Mesenchymal stem cell (in vitro differentiated cells and primary cell): ENCODE measurements at places on chromosomes 7 and 10.

DNA sequence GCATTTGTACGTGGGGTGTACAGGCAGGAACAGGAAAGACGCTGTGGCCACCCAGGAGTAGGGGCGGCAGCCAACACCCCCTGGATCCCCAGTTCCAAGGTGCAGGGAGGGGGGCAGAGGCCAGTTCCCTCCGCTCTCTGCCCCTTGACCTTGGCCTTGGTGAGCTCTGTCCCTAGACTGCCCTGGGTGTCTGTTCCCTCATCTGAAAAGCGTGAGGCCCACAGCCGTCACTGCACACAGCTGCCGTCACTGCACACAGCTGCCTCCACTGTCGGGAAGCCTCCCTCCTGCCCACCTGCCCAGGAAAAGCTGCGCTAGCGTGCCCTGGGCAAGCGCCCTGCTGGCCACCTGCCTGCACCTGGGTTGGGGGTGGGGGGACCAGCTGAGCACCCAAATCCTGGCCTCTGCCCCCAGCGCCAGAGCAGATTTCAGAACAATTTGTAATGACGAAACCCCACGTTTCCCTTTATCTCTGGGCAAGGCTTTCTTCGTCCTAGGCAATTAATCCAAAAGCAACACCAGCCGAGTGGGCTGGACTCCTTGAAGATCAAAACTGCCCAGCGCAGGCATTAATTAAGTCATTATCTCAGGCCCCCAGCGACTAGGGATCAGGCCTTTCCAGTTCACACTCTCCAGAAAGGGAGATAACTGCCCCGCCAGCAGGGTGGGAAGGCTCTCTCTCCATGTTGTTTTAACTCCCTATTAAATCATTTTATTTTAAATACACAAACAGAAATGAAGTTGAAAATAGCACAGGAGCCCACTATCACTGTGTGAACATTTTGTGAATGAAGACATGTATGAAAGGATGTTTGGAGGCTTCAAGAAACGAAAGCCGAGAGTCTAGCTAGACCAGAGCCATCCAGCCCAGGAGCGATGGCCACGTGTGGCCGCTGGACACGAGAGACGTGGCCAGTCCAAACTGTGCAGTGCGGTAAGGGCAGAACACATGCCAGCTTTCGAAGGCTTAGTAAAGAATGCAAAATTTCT lies 4.0 kb upstream of the PDGFA start:
- DNase-seq, result no peak

GRCh38 chr10:131269776-131270460 lies 41.6 kb downstream of the TCERG1L start:
- no peak for DNase-seq

DNA sequence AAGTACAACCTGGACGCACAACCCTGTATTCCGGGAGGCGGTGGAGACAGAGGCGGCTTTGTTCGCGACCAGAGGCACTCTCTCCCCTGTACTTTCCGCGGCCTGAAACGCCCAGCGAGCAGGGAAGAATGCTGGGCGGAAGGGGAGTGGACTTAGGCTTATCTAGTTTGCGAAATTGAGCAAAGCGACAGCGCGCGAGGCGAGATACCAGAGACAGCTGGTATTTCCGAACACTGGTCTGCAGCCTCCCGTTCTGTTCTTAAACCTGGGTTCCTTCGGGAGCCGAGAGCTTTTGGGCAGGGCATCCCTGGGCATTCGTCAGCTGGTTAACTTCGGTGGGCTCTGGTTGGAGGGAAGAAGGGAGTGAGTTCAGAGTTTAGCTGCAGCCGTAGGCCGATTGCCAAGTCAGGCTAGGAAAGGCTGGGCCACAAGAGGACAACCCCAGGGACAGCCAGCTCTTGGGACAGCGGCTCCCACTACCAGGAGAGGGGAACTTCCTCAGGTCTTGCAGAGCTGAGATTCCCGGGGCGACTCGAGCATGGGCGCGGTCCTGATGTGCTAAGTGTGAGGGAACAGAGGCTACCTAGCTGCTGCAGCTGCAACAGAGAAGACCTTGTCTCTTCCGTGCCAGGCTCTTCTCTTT lies 3.9 kb downstream of the HMX3 start:
- peak; percentile 25 for DNase-seq

GRCh38 chr7:40133561-40134427 lies 628 bp downstream of the MPLKIP start:
- DNase-seq, result peak; percentile 44

DNA sequence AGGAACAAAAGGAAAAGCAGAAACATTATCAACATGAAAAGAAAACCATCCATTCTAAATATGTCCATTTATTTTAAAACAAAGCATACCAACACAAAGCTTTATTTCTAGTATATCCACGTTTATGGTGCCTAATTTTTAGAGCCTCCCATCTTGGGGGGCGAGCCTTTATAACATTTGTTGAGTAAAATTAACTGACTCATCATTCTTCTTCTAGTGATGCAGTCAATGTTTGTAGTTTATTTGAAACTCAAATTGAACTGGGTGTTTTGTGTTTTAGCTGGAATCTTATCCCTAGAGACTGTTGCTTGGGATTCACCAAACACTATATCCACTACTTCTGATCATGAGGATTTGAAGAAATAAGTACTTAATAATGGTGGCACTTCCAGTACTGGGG lies 366.4 kb upstream of the NPVF start:
- DNase-seq, result no peak

- DNase-seq, result no peak
These were observed 34.6 kb upstream of the GLCCI1 start for GRCh38 chr7:7933915-7934526.

GRCh38 chr10:122669842-122670241 lies 29.8 kb downstream of the C10orf120 start:
- no peak for DNase-seq

- DNase-seq, result no peak
These were observed 109.9 kb downstream of the PLXNA4 start for GRCh38 chr7:132466367-132466766.

DNA sequence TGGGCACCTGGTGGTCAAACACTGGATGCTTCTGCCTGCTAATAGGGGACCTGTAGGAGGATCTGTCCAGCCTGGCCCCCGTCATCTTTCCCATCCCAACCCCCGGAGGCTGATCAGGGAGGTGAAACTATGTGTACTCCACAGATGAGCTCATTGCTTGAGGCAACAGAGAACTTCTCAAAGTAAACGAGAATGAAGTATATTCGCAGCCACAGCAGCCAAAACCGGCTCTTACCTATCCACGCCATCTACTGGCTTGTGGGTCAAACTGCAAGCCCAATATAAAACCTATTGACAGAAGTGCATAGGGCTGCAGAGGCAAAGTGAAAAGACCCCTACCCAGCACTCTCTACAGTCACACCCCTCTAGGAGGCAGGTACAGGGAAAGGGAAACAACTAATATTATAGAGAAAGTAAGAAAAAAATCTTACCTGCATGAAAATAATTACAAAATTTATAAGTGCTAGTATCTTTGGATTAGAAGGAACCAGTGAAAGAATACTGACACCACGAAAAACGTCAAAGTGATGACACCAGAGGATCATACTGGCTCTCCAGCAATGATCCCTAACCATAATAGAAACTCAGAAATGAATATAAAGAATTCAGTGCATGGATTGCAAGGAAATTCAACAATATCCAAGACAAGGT lies 973.5 kb downstream of the ANKRD7 start:
- DNase-seq, result peak; percentile 73

- peak; percentile 88 for DNase-seq
These were observed 1438.5 kb upstream of the CELF2 start for GRCh38 chr10:9579110-9579705.

DNA sequence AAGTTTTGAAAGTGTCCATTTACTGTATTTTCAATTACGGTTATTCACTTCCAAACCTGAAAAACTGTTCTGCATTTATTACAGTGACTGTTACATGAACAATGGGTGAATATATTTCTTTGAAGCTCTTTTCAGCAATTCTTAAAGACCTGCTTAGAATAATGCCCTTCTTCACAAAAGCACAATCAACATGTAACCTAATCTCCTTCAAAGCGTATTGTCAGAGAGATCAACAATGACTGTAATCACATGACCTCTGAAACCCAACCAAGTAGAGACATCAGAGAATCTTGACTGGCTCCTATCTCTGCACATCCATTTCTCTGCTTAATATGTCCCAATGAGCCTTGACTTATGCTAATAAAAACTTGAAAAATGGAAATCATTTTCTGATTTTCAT lies 126.7 kb downstream of the NRCAM start:
- no peak for DNase-seq

- DNase-seq, result no peak
These were observed 148.6 kb downstream of the IMMP2L start for GRCh38 chr7:111413739-111414138.

GRCh38 chr10:10647331-10647730 lies 370.3 kb upstream of the CELF2 start:
- no peak for DNase-seq

GRCh38 chr7:23357190-23358093 lies 58.3 kb downstream of the MALSU1 start:
- peak; percentile 63 for DNase-seq
